NT2/D1 (cell line): ENCODE measurements at places on chromosomes 5 and 9.

- DNase-seq: no peak
Observed at GRCh38 chr9:136961279-136962065, 9.4 kb downstream of the LCN12 start.

- DNase-seq: no peak
Observed at GRCh38 chr5:102722931-102723330, 32.2 kb upstream of the PAM start.

DNA sequence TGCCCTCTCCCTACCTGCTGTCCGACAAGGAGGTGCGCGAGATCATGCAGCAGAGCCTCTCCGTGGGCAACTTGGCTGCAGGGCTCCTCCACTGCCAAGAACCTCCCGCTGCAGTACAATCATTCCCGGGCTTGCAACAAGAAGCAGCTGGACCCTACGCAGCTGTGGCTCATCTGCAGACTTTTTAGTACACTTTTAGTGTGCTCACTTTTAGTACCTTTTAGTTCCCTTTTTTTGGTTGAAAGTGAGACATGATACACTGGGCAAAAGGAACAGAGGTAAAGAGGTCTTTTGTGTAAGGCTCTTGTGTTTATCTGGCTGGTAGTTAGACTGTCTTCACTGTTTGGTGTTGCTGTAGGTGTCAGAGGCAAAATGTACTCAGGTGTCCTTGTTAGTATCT, 58.1 kb upstream of the SPTLC1 start:
- no peak for DNase-seq

DNA sequence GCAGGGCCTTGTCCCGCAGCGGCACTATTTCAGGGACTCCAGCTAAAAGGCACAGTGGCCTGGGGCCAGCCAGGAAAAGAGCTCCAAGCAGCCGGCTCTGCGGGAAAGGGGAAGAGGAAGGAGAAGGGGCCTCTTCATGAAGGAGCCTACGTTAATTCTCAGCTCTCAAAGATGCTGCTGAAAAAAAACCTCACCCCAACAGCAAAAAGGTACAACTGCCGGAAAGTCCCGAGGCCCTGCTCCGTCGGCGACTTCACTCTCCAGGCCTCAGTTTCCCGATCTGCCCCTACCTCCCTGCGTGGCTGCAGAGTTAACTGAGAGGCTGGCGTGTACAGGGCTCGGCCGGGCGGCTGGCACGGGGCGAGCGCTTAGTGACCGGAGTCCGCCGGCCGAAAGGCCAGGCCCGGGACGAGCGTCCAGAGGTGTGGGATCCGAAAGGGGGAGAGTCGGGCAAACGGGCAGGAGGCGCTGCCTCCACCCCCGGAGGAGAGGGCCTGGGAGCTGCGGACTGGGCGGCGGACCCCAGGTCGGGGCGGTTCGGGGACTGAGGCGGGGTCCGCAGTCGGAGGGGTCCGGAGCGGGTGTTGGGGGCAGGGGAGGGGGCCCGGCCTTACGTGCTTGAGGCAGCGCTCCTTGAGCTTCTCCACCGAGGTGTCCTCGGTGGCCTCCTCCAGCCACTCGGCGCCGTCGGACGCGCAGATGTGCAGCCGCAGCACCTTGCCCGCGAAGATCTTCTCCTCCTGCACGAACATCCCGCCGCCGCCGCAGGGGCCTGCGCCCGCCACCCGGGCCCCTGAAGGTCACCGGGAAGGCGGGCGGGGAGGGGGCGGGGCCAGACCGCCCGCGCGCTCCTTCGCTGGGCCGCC, 529 bp downstream of the UBAC1 start:
- no peak for DNase-seq

DNA sequence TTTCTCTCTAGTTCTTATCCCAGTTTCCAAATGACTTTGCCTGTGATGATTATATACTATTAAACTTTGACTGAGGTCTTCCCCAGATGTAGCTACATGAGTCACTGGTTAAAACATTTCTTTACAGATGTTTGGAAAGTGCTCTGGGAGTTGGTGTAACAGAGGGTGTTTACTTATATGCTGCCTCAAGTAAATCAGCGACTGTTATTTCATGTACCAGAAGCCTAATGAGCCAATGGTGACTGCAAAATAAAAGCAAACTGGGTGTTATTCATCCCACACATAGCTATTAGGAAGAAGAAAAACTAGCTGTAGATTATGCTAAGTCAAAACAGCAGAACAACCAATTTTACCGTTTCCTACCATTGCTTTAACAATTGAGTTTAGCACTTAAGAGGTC, 929.7 kb upstream of the SEMA6A start:
- no peak for DNase-seq

DNA sequence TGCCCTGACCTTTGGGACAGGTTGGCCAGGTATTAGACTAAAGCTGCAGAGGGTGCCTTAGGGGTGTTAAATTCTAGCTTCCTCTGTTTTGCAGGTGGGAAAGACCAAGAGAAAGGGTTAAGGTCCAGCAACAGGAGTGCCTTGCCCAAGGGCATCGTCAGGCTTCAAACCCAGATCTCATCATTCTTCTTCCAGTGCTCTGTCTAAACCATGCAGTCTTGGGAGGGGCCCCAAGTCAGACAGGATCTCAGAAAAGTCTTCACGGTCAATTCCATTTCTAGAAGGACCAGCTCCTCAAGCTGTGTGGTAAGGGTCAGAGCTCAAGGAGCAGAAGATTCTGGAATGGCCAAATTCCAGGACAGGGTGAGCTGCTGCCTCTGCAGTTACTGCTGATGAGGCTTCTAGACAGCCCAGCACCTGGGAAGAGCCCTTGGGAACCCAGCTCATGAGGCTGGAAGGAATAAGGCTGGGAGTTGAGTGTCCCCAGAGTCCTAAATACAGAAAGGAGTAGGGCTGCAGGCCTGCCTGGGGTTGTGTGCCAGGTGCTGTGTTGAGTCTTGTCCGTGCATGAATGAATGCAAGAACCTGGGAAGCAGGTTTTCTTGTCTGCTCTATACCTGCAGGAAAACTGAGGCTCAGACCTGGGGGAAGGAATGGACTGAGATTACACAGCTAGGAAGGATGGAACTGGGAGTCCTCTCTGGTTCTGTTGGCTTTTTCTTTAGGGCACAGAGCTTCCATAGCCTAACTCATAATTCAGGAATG, 69.3 kb downstream of the WWC1 start:
- no peak for DNase-seq

GRCh38 chr9:5626727-5627634, 1.9 kb upstream of the RIC1 start:
- DNase-seq: no peak

- DNase-seq: no peak
Observed at GRCh38 chr9:109945573-109945972, 165.6 kb downstream of the PALM2AKAP2 start.

GRCh38 chr9:117245175-117245829, 169.6 kb downstream of the ASTN2 start:
- no peak for DNase-seq

DNA sequence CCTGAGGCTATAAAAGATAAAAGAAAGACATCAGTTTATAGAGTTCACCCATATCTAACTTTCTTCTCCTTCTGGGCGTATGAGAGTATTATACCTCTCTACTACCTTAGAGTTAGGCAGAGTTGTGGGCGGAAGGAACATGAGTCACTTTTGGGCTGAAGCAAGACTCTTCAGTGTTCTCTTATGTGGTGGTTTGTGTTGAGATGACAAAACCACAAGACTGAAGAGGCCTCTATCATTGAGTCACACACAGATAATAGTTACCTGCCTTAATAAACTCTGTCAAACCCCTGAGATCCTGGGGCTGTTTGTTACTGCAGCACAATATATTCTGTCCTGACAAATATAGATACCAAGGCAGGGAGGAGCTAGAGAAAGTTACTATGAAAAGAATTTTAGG, 184.2 kb downstream of the EFNA5 start:
- no peak for DNase-seq

DNA sequence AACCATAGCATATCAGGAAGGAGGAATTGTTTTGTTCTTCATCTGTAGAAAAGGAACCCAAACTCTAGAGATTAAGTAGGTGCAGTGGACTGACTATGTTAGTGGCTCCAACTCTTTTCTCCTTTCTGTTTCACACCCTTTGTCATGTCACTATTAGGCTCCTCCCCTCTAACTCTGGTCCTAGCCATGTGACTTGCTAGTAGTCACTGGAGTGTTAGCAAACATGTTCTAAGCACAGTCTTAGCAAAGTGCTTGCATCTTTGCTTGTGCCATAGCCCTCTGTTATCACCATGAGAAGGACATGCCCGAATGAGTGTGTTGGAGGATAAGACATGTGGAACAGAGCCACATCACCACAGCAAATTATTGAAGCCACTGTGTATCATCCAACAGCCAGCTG, 55.4 kb upstream of the PPP3R2 start:
- no peak for DNase-seq

- no peak for DNase-seq
Observed at GRCh38 chr9:97852001-97852398, 1.0 kb upstream of the FOXE1 start.

DNA sequence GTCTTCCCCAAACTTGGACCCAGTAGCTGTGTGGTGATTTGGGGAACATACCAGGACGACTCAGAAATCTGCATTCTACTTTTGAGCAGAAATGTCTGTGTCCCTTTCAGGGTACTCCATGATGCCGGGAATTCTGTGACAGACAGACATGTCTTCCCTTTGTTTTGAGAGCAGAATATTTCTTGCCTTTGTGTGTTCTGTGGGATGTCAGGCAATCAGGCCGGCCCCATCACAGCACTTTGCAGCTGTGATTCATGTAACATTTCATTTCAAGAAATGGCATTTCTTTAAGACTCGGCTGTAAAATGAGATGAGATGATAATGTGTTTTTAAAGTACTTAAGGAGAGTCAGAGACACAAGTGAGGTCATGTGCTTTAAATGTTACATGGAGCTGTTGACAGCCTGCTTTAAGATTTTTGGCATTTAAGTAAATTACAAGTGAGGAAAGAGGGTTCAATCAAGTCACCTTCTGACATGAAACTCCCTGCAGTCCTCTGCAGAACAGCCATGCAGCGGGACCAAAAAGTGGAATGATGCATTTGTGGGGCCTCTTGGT, 98.7 kb downstream of the SLC28A3 start:
- no peak for DNase-seq

DNA sequence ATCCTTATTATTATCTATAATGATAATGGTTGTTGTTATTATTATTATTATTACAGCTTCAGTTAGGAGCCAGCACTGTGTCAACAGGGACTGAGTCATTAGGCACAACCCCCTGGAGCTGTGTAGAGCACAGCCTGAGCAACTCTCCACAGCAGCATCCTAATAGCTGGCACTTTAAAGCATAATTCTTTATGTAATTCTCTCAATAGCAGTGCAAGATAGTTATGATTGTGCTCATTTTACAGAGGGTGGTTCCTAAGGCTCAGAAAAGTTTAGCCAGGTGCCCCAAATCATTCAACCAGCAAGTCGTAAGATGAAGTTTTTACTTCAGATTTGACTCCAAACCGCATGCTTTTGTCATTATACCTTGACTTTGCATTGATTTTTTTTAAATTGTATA, 390.3 kb downstream of the ANXA1 start:
- no peak for DNase-seq

DNA sequence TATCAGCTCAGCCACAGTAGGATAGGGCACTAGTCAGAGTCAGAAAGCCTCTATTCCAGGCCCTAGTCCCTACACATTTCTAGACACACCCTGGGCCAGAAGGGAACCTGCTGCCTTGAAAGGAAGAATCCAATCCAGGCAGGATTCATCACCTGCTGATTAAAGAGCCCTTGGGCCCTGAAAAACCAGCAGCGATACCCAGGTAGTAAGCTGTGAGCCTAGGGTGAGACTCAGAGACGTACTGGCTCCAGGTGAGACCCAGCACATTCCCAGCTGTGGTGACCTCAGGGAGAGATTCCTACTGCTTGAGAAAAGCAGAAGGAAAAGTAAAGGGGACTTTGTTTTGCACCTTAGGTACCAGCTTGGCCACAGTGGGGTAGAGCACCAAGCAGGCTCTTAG, 4.7 kb downstream of the CCIN start:
- DNase-seq: no peak

GRCh38 chr5:141521244-141521781, 32.4 kb downstream of the PCDHGC5 start:
- no peak for DNase-seq

DNA sequence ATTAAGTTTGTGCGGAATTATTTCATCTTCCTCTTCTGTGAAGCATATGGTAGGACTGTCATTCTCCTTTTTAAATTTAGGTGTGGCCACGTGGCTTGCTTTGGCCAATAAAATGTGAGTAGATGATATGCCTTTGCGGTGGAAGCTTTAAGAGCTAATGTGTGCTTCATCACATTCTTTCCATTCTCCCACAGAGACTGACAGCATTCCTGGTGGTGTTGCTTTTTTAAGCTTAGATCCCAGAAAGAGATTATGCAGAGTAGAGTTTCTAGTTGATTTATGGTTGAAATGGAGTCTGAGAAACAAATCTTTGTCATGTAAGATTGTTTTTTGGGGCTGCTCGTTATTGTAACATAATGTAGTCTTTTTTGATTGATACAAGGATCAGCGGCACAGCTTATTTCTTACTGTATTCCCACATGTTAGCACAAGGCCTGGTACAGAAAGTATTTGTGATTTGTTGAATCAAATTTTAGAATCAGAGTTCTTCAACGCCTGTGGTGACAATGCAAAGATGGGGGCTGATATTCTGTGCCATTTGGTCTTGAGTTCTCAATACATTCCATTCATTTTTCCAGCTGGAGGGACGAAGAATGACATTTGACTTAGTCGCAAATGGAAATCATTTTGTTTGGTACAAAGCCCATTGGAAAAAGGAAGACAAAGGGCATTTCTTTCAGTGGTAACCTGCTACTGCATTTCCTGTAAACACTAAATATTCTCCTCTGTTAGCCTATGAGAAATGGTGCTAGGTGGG, 209.9 kb upstream of the VLDLR start:
- DNase-seq: no peak

GRCh38 chr9:114988962-114989599, 58.7 kb upstream of the TNFSF8 start:
- no peak for DNase-seq

GRCh38 chr9:113275157-113276131, at the start of the genes CDC26 and PRPF4:
CDC26 (minus strand) TSS chr9:113275572; CDS start chr9:113272507, 3,065 bp downstream.
PRPF4 (plus strand) TSS chr9:113275658; CDS start chr9:113275744, 86 bp downstream.
- peak; percentile 98 for DNase-seq

DNA sequence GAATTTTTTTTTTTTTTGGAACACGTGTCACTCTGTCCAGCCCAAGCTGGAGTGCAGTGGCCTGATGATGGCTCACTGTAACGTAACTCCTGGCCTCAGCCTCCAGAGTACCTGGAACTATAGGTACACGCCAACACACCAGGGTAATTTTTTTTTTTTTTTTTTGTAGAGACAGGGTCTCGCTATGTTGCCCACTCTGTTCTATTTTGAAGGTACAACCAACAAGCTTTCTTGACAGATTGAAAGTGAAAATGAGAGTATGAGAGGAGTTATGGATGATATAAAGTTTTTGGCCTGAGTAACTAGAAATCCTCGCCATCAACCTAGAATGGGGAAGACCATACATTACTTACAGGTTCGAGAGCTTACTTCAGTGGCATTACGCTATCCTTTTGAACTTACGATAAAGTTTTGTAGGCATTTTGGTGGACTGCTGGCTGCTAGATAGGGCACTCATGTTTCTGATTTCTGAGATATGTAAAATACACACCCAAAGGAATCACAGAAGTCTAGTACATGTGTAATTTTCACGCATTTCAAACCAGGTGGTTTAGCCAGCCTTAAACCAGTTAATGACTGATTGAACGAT, 806 bp upstream of the CDC42SE2 start:
- DNase-seq: no peak
